ENCODE measurements at places on chromosomes 6 and 20.
A peak's percentile ranks its signal among the peaks of the same experiment; 100 is the strongest.

GRCh38 chr6:11036351-11036740 lies 7.8 kb downstream of the ELOVL2 start:
- no peak for DNase-seq

DNA sequence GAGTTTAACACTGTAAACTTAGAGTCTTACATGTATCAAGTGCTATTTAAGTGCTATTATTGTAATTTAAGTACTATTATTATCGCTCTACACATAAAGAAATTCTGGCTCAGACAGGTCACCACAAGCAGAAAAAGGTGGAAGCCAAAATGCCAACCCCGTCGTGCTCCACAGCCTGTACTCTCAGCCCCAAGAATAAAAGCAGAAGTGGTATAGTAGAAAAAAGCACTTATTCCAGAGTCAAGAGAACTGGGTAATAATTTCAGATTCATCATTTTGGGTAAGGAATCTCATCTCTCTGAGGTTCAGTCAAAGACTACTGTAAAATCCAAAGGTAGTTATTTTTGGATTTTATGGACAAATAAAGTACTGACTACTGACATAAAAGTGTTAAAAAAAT lies 943 bp downstream of the ZUP1 start:
- peak; percentile 51 for DNase-seq

GRCh38 chr6:15087186-15087589 lies 158.7 kb upstream of the JARID2 start:
- DNase-seq = no peak

- peak; percentile 32 for DNase-seq
These were observed 249.2 kb upstream of the RREB1 start for GRCh38 chr6:6858533-6858982.

- no peak for DNase-seq
These were observed 43.4 kb upstream of the SUPT3H start for GRCh38 chr6:45420909-45421708.

DNA sequence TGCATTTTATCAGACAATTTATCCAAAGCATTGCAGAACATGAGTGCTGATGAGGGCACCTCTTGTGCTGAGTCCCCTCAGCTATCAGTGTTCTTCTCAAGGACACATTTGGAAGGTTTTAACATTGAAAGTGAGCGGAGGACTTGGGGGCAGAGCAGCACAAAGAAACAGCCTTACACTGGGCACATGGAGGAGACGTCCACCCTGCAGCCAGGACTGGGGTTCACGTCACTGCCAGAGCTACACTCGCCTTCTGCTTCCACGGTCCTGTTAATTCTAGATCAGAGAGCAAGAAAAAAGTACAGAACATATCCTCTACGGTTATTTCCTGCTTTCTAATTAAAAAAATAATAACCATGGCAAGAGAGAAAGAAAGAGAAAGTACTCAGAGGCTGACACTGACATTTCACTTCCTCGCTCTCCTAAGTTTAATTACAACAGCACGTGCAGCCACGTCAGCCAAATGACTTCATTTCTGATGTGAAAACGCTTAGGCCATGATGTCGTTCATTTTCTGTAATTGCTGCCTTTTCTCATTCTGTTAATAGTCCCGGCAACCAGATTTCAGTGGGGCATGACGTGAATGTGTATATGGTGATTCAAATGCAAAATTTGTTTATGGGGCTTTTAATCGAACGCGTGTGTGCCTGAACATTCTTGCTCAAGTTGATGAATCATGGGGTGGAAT lies 5.1 kb downstream of the PRND start:
- peak; percentile 69 for DNase-seq

GRCh38 chr6:44645276-44645675 lies 257.8 kb downstream of the CDC5L start:
- no peak for DNase-seq

DNA sequence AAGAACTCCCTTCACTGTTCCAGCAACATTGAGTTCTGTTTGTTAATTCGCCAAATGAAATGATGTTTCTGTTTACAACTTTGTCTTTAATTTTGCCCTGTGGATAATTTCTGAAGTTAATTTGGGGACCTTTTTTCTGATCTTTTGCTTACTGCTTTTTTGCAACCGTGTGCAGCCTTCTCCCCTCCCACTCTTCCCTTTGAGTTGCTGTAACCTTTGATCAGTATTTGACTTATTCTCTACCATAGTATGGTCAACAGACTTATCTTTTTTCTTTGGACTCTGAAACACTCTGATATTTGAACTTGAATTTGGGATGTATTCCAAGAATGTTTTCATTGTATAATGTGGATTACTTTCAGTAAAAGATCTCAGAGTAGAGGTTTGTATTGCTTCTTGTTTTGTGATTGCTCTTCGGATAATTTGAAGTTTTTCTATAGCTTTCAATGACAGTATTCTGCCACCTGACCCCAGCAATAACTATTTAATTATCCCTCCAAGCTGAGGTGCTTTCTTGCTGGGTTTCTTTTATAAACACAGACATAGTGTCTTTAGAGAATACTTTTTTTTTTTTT lies 46.2 kb downstream of the LRRN4 start:
- DNase-seq = no peak

DNA sequence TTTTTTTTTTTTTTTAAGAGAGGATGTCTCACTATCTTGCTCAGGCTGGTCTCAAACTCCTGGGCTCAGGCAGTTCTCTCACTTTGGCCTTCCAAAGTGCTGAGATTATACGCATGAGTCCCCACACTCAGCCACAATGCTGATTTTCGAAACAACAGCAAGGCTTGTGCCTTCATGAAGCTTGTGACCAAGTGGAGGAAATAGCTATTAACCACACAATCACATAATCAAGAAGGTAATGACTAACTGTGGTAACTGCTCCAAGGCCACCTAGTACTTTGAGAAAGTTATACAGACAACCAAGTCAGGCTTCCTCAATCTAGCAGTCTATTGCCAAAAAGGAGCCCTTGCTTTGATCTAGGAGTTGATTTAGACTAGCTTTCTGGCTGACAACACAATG lies 46.3 kb downstream of the SOD2 start:
- no peak for DNase-seq

GRCh38 chr6:67887747-67888545 lies 747.1 kb upstream of the ADGRB3 start:
- no peak for DNase-seq

- no peak for DNase-seq
These were observed 6.6 kb upstream of the SLC16A10 start for GRCh38 chr6:111080698-111081097.

DNA sequence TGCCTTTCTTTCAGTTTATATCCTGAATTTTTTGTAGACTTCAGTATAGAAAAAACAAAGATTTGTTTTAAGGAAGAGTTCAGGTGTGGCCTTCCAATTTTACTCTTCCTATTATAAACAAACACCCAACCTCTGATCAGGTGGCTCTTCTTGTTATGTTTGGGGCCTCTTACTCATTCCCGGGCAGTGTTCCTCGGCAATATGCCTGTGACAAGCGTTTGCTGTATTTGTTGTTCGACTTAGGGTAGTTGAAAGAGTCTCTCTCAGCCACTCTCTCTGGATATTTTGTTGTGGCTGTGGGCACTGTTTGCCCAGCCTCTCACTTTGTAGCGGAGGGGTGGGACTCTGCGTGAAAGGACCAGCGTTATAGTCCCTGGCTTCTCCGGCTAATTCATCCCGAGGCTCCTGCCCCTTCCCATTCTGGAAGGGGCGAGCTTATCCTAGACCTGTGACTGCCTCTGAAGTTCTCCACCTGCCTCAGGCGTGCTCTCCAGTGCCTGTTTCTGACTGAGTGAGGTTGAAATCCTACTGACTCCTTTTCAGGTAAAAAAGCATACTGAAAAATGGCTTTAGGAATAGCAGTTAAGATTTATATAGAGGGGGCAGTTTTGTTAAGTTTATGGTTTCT lies 97.4 kb downstream of the PLCB4 start:
- DNase-seq = peak; percentile 36

- DNase-seq = no peak
These were observed 366.0 kb downstream of the LAMA2 start for GRCh38 chr6:129248946-129249345.

DNA sequence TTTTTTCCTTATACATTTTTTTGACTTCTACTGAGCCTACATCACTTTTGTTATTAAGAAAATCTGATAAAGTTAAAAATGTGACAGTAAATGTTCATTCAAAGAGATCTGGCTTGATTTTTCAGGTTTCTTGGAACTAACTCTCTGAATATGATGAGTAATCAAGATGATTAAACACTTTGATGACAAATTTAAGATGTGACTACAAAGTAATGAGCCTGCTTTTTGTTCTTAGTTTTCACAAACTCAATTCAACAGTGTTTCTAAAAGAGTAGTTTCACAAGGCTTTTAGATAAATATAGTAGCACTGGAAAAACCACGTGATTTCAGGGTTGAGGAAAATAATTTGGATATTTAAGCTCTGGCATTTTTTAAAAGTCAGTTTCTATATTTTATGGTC lies 37.9 kb upstream of the HDDC2 start:
- no peak for DNase-seq

DNA sequence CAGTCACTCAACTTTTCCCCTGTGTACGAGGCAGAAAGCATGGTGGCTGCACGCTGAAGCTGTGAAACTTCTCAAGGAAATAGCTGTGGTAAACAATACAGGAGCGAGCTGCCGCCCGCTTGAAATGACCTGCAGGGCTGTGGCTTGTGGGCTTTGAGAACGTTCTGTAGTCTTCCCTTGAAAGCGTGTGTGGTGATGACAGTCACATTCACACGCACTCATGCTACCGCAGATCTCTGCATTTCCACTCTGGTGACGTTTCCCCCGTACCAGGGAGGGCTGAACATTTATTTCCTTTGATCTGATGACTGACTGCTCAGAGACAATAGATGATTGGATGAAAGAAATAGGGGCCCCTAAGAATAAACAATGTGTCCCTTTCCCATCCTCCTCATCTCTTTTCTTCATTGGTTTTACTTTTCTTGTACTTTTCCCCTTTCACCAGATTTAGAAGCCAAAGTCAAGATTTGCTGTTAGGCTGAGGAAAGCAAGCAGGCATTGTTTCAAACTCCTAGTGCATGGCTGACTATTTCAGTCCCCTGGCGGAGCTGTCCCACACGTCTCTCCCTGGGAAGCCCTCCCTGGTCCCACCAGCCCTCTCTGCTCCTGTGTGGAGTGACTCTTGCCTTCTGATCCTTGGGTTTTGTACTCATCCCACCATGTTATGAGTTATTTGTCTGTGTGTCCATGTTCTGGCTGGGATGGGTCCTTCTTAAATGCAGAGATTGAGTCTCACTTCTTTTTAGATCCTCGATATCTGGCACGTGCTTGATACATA lies 3.9 kb downstream of the SYTL3 start:
- peak; percentile 30 for DNase-seq

DNA sequence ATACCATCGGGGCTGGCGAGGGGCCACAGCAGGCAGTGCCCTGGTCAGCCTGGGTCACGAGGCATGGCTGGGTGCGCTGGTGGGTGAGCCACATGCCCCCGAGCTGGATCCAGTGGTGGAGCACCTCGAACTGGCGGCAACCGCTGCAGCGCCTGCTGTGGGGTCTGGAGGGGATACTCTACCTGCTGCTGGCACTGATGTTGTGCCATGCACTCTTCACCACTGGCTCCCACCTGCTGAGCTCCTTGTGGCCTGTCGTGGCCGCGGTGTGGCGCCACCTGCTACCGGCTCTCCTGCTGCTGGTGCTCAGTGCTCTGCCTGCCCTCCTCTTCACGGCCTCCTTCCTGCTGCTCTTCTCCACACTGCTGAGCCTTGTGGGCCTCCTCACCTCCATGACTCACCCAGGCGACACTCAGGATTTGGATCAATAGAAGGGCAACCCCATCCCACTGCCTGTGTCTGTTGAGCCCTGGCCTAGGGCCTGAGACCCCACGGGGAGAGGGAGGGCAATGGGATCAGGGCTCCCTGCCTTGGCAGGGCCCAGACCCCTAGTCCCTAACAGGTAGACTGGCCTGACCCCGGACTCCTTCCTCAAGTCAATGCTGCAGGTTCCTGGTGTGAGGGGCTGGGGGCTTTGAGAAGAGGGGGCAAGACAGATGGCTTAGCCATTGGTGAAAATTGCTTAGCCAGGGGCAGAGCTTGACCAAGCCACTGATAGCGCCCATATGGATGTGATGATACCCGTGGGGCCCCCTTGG lies 598 bp downstream of the TMEM239 start:
- DNase-seq = peak; percentile 60

GRCh38 chr6:28336284-28337120 lies 554 bp upstream of the ZSCAN31 start:
- DNase-seq = peak; percentile 95

- DNase-seq = no peak
These were observed 83.4 kb upstream of the ASF1A start for GRCh38 chr6:118810420-118811027.

DNA sequence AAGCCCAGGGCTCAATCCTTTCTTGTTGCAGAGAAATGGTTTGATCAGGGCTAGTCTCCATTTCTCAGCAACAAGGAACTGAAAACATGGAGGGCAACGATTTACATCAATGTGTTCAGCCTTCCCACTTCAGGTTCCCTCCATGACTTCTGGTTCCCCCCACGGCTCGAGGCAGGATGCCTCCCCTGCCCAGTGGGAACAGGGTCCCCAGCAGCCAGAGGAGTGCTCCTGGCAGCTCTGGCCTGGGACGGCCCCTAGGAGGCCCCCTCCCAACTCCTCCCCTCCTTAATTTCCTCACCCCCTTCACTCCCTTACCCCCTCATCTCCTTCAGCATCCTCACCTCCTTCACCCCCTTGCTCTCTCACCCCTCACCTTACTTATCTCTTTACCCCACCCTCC lies 283.8 kb downstream of the CDC5L start:
- DNase-seq = no peak

DNA sequence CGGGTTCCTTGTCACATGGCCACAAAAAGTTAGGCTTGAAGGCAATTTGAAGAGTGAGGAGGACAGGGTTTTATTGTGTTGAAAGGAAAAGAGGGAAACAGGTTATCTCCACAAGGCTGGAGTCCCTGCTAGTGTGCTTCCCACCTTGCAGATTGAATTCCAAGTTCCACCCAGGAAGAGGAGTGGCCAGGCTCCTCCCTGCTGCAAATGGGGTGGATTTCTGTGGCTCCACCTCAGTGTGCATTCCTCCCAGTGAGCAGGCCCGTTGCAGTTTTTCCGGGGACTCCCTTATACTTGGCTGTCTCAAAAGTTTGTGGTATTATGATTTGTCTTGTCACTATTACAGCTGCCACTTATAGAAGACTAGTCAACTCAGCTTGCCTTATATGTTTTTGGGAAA lies 281.8 kb upstream of the PLCB4 start:
- no peak for DNase-seq

Data from RPMI8226 (cell line).